Chondrocyte (in vitro differentiated cells): ENCODE measurements at places on chromosomes 6 and 20. TPM values are rescaled to one million over a fixed set of nuclear protein-coding genes. Genes with fewer than 3 reads are reported as not detected.

MROH8 gene
- total RNA-seq: 2.5 to 6.1 TPM (median 2.8 TPM) in 3 replicates

SAPCD1 gene
- 1.3 to 2.4 TPM (median 1.4 TPM) in 3 replicates for total RNA-seq

- no peak overlapping the region for H3K4me3 ChIP-seq
- no peak for DNase-seq
- peak overlapping the region; percentile 91 for H3K27ac ChIP-seq
- H3K27me3 ChIP-seq: no peaks in the 10 kb centered on the region
Observed at GRCh38 chr6:53180678-53181077, 32.0 kb upstream of the GCM1 start.

RAET1L gene
- not detected in 3 replicates for total RNA-seq

DNA sequence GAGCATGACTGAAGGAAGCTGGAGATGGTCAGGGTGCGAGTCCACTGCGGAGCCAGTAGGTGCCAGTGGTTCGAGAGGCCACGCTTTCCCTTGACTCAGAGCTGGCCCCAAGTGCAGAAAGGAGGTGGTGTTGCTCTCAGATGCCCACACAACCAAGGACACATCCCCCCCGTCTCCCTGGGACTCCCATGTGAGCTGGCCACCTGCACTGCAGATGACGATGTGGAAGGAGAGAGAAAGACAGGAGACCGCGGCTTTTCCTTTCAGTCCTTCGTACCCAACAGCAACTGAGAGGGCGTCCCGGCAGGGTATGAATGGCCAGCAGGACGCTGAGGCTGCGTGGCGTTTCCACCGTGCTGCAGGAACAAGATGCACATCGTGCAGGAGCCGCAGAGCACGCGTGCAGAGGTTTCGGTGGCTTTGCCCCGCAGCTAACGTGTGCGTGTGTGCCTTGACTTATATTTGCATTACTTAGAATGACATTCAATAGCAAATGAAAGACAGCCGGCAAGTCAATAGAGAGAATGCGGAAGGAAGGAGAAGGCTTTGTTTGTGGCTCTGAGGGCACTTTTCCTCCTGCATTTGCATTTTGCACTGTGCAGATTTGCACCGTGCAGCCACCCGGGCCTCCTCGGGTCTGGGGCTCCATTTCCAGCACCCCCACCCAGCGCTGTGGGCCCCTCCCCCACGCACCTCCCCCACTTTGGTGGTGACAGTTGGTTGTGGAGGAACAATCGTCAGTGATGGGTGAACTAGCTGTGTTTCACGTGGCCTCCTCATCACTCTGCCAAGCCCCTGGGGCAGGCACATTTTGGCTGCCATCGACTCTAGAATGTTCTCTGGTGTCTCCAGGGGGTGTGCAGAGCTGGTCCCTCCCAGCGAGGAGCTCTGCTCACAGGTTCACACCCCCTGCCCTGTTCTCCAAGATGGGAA is 26.4 kb upstream of the BHLHE23 start:
- H3K36me3 ChIP-seq: no peaks in the 10 kb centered on the region
- no peak overlapping the region for H3K4me3 ChIP-seq
- DNase-seq: peak; percentile 68
